ENCODE measurements at places on chromosomes 2 and 18. TPM values are rescaled to one million over a fixed set of nuclear protein-coding genes. Genes with fewer than 3 reads are reported as not detected.

Gene SGPP2
- 9.7 TPM for total RNA-seq

Gene ALLC
- total RNA-seq: not detected

DNA sequence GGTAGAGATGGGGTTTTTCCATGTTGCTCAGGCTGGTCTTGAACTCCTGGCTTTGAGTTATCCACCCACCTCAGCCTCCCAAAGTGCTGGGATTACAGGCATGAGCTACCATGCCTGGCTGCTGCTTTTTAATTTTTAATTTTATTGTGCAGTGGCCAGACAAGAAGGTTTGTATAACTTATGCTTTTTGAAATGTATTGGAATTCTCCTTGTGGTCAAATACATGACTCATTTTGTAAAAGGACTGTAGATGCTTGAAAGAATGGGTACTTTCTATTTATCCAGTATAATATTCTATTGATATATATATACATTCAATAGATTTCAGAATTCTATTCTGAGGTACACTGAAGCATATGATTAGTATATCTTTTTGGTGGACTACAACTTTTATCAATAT, 82.6 kb upstream of the ST3GAL5 start:
- DNase-seq: no peak

DNA sequence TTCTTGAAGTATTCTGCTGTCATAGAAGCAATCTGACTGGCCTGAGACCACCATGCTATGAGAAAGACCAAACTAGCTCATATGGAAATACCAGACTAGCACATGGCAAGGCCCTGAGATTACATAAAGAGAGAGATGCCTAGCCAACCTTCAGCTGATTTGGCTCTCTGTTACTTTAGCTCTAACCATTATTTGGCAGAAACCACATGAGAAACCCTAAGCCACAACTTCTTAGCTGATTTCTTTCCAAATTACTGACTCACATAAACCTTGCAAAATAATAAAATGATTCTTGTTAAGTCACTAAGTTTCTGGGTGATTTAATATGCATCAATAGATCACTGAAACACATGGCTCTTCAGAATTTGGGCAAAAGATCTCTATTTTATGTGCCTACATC, 295.0 kb upstream of the ZNF521 start:
- no peak for DNase-seq

- DNase-seq: no peak
Observed at GRCh38 chr2:124450481-124450880, 425.4 kb downstream of the CNTNAP5 start.

DNA sequence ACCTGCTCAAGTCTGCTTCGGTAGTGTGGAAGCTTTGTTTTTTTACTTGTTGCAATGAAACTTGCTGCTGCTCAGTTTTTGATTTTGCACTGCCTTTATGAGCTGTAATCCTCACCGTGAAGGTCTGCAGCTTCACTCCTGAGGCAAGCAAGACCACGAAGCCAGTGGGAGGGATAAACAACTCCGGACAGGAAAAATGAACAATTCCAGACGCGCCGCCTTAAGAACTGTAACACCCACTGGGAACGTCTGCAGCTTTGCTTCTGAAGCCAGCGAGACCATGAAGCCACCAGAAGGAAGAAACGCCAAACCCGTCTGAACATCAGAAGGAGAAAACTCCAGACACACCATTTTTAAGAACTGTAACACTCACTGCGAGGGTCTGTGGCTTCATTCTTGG, 245.7 kb upstream of the REG3G start:
- DNase-seq: no peak

GRCh38 chr18:63291278-63291677, 28.3 kb downstream of the BCL2 start:
- no peak for DNase-seq

DNA sequence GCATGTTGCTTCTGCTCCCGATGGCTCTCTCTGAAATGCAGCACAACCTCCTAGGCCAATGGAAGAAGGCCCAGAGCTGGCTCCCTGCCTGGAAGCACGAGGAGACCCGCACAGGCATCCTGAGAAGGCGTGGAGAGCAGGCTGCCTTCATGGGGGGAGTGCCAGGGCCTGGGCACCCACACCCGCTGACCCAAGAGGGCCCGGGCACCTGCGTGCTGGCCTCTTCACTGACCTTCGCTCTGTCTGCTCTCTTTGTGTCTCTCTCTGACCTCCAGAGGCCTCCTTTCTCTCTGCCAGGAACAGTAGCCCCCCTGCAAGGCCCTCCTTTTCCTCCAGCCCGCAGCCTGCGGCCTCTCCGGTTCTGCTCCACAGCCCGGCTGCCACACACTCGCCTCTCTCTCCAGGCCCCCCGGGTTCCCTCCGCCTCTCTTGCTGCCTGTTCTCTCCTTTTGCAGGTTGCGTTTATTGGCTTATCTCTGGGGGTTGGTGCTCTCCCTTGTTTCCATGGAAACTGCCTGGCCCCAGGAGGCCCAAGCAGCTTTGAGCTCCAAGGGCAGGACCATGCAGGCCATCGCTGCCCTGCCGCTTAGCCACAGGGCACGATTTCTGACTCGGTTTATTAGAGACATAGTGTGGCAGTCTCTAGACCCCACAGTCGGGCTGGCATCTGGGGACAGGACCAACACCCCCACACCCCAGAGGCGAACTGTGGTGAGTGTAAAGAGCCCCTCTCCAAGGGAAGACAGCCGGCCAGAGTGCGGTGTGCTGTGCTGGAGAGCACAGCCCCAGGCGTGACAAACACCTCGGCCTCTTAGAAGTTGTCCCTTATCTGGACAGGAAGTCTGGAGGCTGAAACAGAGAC, 1.7 kb downstream of the MZT2B start:
- DNase-seq: no peak

GRCh38 chr2:3277748-3278520, 99.7 kb downstream of the EIPR1 start:
- DNase-seq: no peak

Gene TNFAIP6
- not detected for total RNA-seq

Gene LIMS4
- total RNA-seq: 2.0 TPM

GRCh38 chr2:40435426-40436092, 16.3 kb downstream of the SLC8A1 start:
- no peak for DNase-seq

DNA sequence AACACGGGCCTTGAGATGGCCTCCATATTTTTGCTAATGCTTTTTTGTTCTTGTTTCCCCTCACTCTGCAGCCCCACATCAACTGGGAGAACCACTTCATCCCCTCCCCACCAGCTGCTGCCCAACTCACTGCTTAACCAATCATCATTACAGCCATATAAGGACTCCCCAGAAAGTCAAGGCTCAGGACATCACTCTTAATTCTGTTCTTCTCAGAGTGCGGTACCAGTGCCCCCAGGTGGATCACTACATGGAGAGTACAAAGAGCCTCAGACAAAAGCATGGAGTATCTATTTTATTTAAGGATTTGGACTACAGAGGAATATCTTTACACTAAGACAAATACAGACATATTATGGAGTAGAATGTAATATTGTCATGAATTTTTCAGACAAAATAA, 340.6 kb downstream of the PAX3 start:
- DNase-seq: no peak

Gene POTEE
- not detected for total RNA-seq

DNA sequence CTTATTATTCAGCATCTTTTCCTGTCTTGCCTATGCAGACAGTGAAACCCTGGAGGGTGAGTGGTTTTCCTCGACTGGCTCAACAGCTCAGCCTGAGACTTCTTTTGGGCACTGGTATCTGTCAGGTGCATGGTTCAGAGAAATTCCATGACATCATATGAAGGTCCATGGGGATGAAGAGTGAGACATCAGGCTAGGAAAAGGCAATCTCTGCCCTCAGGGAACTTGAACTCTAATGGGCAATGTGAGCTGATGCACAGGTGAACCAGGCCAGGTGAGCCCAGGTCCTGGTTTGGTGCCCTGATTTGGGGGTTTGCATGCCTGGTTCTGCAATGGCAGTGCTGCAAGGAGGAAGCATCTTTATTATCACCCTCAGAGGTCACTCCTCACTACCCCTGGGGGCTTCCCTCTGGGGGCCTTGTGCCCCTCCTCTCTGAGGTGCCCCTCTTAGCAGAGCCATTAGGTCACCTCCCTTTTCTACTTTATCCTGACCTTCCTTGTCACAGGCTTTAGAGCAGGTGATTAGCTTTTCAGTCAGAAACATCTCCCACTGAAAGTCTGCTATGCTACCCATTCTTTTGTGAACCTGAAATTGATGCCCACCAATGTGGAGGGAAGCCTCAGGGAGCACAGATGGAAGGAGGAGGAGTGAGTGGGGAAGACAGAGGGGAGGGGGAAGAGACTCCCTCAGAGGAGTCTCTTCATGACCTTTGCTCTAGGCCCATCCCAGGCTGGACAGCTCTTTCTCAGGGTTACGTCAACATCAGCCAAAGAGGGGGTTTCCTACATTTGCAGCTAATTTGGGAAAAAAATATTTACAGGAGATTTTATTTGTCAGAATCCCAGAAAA, 47.3 kb downstream of the MERTK start:
- DNase-seq: no peak

- no peak for DNase-seq
Observed at GRCh38 chr2:42127425-42128424, 41.4 kb upstream of the EML4 start.

DNA sequence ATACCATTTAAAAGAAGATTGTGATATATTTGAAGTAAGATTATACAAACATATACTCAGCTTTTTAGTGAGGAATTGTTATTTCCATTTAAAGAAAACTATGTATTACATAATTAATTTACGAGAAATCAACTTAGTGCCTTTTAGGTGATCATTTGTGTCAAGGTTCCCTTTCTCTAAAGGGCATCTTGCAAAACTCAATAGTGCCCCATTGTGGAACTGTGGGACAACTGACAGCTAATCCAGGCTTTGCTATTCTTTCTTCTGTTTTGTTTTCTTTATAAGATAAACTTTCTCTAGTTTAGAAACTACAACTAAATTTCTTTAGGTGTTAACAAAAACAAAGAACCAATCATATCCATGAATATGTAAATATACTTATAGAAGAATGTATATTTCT, 24.3 kb upstream of the VIT start:
- no peak for DNase-seq

GRCh38 chr2:219362072-219362471, 25.6 kb downstream of the DNPEP start:
- DNase-seq: no peak
